Panc1 (cell line): ENCODE measurements at places on chromosomes 13 and 19. TPM values are rescaled to one million over a fixed set of nuclear protein-coding genes. Genes with fewer than 3 reads are reported as not detected.

TMC4 gene
- total RNA-seq: 5.1 TPM

COG3 gene
- 13.6 TPM for total RNA-seq

DNA sequence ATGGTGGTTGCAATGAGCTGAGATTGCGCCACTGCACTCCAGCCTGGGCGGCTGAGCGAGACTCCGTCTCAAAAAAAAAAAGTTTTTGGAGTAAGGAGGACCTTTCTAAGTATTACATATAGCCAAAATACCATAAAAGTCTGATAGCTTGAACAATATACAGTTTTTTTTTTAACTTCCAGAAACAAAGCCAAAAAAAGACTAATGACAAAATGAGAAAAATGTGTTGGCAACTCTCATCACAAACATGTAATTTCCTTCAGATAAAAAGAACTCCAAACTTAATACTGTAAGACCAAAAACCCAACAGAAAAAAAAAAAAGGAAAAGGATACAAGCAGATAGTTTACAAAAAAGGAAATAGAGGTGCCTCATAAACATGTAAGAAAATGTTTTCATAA is 68.2 kb upstream of the MED4 start:
- H3K27me3 ChIP-seq: no peaks in the 10 kb centered on the region
- H3K27ac ChIP-seq: no peak overlapping the region
- DNase-seq: no peak
- H3K36me3 ChIP-seq: no peaks in the 10 kb centered on the region

DNA sequence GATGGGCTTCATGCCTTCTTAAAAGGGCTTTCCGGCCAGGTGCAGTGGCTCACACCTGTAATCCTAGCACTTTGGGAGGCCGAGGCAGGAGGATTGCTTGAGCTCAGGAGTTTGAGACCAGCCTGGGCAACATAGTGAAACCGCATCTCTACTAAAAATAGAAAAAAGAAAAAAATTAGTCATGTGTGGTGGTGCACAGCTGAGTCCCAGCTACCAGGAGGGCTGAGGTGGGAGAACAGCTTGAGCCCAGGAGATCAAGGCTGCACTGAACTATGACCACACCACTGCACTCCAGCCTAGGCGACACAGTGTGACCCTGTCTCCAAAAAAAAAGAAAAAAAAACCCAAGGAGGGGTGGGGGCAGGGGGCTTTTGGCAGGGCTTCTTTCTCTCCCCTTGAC is 7.2 kb downstream of the CARS2 start:
- H3K27ac ChIP-seq: no peak overlapping the region
- no peak for DNase-seq
- H3K27me3 ChIP-seq: no peaks in the 10 kb centered on the region
- no peaks in the 10 kb centered on the region for H3K36me3 ChIP-seq
- H3K4me3 ChIP-seq: no peak overlapping the region
- H3K4me1 ChIP-seq: no peaks in the 10 kb centered on the region

DNA sequence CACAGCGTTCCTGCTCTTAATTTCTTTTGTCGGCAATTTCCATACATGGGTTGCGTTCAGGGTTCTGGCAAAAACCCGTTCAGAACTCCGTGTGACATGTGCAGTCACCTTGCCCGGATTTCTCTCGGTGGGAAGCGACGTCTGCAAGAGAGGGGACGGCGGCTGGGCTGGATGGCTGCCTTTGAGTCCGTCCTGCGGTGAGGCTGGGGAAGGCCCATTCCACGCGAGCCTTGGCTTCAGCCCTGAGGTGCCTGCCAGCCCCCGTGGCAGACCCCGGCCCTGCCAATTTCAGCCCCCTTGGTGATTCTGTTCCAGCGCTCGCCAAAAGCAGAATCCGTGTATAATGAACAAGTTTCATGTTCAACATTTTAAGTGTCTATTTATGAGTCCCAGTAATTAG is 72.6 kb upstream of the TSHZ3 start:
- no peak overlapping the region for H3K27ac ChIP-seq
- no peaks in the 10 kb centered on the region for H3K36me3 ChIP-seq
- no peak for DNase-seq
- H3K27me3 ChIP-seq: peaks cover 9% of the 10 kb centered on the region; the same call in 1 of the 2 replicates

CDX2 gene
- 5.1 TPM for total RNA-seq

GRCh38 chr19:5369962-5370367 is 29.4 kb upstream of the PTPRS start:
- no peak overlapping the region for H3K27ac ChIP-seq
- no peak overlapping the region for H3K4me3 ChIP-seq
- H3K27me3 ChIP-seq: no peaks in the 10 kb centered on the region
- no peaks in the 10 kb centered on the region for H3K4me1 ChIP-seq
- H3K36me3 ChIP-seq: no peaks in the 10 kb centered on the region

TSPAN16 gene
- total RNA-seq: not detected

DNA sequence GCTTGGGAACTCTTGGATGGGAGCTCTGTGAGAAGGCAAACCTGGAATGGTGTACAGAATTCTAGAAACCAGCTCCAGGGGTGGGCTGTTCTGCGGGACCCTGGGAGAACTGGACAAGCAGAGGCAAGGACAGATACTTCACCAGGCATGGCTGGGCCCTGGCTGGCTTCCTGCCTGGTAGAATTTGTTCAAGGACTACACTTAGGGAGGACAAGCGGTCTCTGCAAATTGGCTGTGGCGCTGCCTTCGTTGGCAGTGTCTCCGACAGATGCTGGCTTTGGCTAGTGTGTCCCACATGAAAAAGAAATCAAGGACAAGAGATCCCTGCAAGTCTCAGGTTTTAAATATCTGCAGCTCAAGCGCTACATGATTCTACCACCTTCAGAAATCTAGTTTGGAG is 12.4 kb downstream of the CEBPG start:
- H3K4me3 ChIP-seq: no peak overlapping the region
- H3K36me3 ChIP-seq: no peaks in the 10 kb centered on the region
- H3K27me3 ChIP-seq: no peaks in the 10 kb centered on the region
- H3K27ac ChIP-seq: no peak overlapping the region
- peaks cover 7% of the 10 kb centered on the region; the same call in 1 of the 2 replicates for H3K4me1 ChIP-seq
- no peak for DNase-seq

GRCh38 chr13:43376596-43376995 is 353.2 kb downstream of the DNAJC15 start:
- H3K27ac ChIP-seq: no peak overlapping the region
- H3K4me3 ChIP-seq: no peak overlapping the region
- H3K36me3 ChIP-seq: no peaks in the 10 kb centered on the region
- DNase-seq: no peak
- H3K4me1 ChIP-seq: no peaks in the 10 kb centered on the region

DNA sequence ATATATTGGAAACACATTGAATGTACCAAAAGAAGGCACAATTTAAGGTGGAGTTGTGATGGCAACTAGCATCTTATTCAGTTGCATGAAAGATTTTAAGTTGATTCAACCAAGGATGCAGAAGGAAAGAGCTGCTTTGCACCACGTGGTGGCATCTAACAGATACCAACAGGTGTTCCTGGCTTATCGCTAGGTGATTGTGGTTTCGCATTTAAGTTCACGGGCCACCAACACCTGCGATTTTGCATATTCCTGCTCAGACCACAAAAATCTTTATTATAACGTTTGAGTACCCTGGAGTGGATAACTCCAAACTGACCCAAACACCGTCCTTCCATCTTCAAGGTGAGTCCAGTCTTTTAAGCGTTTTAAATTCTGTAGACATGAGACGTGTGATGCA is 45.3 kb downstream of the RGCC start:
- DNase-seq: no peak
- no peak overlapping the region for H3K27ac ChIP-seq
- H3K27me3 ChIP-seq: no peaks in the 10 kb centered on the region

DNA sequence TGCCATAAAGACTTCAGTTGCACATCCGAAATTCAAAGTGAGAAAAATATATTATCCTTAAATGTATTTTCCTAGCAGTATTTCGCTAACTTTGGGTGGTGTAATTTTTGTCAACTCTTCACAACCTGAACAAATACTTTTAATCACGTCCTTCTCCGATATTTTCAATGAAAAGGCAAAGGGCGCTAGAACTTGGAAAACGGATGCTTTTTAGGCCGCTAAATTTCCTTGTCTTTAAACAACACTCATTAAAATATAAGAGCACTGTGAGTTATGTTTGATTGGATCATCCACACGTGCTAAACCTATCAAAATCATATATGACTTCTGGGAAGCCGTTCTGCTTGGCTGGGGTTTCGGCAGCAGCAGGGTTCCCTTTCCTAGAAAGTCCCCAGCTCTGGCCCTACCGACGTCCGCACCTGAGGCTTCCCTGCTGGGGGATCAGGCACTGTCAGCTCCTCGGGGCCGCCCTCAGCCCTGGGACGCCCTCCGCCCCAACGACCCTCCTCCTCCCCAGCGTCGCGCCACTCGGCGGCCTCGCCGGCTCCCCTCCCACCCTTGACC is 462 bp upstream of the MPHOSPH8 start:
- 0 out of 2 replicates have a peak, but pooled peaks cover 2% of the 10 kb centered on the region for H3K36me3 ChIP-seq
- H3K4me1 ChIP-seq: peaks cover 10% of the 10 kb centered on the region; the same call in 1 of the 2 replicates

DNA sequence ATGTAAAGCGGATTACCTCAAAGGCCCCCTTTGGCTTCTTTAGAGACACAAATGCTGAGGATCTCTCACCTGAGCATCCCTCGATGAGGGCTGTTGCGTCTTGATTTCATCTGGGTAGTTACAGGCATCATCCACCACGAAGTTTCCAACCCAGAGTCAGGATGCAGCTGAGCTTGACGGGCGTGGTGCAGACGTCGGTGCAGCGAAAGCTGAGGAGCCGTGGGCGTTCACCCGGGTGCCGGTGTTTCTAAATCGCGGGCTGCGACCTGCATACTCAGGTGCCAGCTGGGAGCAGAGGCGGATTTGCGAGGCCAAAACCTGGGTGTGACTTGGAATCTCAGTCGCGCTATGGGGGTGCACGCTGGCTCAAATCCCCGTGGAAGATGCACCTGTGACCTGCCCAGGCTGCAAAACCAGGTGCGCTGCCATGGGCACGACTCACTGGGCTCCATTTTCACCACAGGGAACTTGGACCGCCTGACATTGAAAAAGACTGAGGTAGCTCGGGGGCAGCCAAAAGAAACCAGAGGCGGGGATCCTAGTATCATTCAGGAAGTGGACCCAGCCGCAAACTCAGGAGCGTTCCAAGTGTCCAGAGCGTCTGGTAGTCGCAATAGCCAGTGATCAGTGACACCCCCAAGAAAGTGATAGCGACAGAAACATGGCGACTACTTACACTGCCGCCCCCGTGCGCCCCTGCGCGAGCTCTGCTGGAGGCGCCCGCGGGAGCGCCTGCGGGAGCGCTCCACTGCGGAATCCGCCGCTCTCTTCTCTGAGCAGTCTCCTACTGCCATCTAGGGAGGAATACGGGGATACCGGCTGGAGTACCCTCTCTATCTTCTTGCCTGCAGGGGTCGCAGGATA is 36.4 kb upstream of the IGFL4 start:
- H3K27me3 ChIP-seq: peaks cover 13% of the 10 kb centered on the region
- no peak overlapping the region for H3K27ac ChIP-seq
- no peaks in the 10 kb centered on the region; the same call in 1 of the 2 replicates for H3K4me1 ChIP-seq
- no peak for DNase-seq
- no peaks in the 10 kb centered on the region for H3K36me3 ChIP-seq

EPS8L1 gene
- total RNA-seq: 11.0 TPM

GRCh38 chr13:95474992-95475391 is 77.5 kb upstream of the CLDN10 start:
- H3K36me3 ChIP-seq: no peaks in the 10 kb centered on the region
- no peak overlapping the region for H3K4me3 ChIP-seq
- no peaks in the 10 kb centered on the region for H3K27me3 ChIP-seq
- DNase-seq: no peak
- no peak overlapping the region for H3K27ac ChIP-seq
- no peaks in the 10 kb centered on the region for H3K4me1 ChIP-seq

DNA sequence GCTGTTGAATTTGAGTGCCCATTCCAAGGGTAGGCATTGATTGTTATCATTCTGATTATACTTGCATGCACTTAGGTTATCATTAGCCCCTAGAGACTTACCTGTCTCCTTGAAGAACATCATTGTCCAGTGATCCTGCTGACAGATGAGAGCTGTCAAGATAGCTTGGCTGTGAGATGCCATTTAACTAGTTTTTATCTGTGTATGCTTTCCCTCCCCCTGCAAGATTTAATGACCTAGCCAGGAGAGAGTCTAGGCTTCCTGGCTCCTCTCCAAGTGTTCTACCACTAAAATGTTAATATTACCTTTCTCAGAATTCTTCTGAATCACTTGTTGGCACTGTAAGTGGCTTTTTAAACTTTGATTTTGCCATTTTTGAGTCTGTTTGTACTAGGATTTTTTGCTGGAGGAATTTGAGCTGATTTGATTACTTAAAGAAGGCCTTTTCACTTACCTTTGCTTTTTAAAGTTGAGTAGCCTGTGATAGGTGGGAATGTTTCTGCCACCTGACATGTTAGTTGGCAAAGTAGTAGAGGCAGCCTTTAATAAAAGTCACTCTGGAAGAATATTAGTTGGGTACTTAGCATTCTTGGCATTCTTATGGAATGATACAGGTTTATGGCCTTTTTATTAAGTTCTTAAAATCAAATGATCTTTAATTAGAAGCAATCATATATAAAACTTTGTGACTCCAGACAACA is 41.1 kb downstream of the ARHGAP35 start:
- peaks cover 57% of the 10 kb centered on the region for H3K4me1 ChIP-seq
- H3K36me3 ChIP-seq: no peaks in the 10 kb centered on the region
- H3K27me3 ChIP-seq: no peaks in the 10 kb centered on the region

TEX29 gene
- not detected for total RNA-seq

DNA sequence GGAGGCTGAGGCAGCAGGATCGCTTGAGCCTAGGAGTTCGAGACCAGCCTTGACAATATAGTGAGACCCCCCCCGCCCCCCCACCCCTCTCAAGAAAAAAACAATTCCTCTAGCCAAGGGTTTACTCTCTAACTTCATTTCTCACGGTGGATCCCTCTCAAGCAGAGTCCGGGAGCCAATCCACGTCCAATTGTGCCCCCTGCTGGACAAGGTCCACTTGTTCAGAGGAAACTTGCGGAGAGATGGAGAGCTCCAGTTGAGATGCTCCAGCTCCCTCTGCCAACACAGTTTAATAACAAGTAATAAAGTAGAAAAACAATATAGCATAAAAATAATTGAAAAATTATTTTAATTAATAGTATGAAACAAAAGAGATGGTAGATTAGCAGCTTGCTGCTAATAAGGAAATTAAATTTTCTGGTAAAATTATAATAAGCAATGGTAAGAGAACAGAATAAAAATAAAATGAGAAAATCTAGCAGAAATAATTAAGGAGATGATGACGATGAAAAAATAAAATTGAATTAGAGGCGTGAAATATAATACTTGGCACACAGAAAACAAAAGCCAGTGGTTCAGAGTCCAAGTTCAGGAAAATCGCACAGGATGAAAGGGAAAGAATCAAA is 14.5 kb upstream of the SIGLEC14 start:
- no peak for DNase-seq
- no peak overlapping the region for H3K4me3 ChIP-seq
- H3K27me3 ChIP-seq: peaks cover 2% of the 10 kb centered on the region; the same call in 1 of the 2 replicates
- no peaks in the 10 kb centered on the region for H3K36me3 ChIP-seq
- no peak overlapping the region for H3K27ac ChIP-seq

GRCh38 chr19:16224293-16225045 is 26.8 kb downstream of the AP1M1 start:
- peaks cover 4% of the 10 kb centered on the region; the same call in 1 of the 2 replicates for H3K36me3 ChIP-seq
- no peak for DNase-seq
- no peak overlapping the region for H3K4me3 ChIP-seq
- no peak overlapping the region for H3K27ac ChIP-seq
